ENCODE measurements at places on chromosomes 2 and 18. TPM values are rescaled to one million over a fixed set of nuclear protein-coding genes. Genes with fewer than 3 reads are reported as not detected.

UCN gene
- 1.5 TPM for total RNA-seq

CHRNA1 gene
- total RNA-seq, result not detected

- DNase-seq, result no peak
These were observed 950.3 kb downstream of the SOCS6 start for GRCh38 chr18:71238974-71239624.

GRCh38 chr18:56475250-56475649 is 163.1 kb downstream of the TXNL1 start:
- no peak for DNase-seq

GRCh38 chr2:116809109-116809508 is 1005.4 kb upstream of the DDX18 start:
- DNase-seq, result no peak

GRCh38 chr2:27441958-27442919 is at the start of gene KRTCAP3:
Gene KRTCAP3, plus strand, starts transcription at chr2:27442381. Its CDS starts 32 bp downstream, at chr2:27442413.
- DNase-seq, result peak; percentile 88

GRCh38 chr18:6509832-6510231 is 95.1 kb upstream of the L3MBTL4 start:
- DNase-seq, result no peak
